ENCODE measurements at places on chromosomes 12 and 14.

GRCh38 chr12:125247477-125247876, 182.2 kb downstream of the AACS start:
- no peak for DNase-seq

DNA sequence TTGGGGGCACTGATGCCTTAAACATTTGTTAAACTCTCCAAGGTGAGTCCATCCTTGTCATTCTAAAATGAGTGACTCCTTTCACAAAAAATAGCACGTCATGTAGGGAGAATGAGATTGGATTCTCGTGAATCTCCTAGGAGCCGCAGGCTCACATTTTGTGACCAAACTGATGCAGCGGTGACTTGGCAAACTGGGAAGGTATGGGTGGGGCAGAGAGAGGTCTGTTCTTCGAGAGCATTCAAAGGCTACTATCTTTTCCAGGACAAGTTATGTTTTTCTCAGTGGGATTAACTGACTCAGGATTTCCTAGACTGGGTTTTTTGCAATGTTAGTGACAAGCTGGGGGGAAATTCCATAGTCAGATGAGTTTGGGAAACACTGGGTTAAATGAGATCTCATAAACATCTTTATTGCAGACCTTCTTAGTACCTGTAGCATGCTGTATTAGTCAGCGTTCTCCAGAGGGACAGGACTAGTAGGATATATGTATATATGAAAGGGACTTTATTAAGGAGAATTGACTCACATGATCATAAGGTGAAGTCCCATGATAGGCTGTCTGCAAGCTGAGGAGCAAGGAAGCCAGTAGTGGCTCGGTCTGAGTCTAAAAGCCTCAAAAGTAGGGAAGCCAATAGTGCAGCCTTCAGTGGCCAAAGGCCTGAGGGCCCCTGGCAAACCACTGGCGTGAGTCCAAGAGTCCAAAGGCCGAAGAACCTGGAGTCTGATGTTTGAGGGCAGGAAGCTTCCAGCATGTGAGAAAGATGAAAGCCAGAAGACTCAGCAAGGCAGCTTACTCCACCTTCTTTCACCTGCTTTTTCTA, 61.0 kb downstream of the FOXN4 start:
- DNase-seq = no peak

DNA sequence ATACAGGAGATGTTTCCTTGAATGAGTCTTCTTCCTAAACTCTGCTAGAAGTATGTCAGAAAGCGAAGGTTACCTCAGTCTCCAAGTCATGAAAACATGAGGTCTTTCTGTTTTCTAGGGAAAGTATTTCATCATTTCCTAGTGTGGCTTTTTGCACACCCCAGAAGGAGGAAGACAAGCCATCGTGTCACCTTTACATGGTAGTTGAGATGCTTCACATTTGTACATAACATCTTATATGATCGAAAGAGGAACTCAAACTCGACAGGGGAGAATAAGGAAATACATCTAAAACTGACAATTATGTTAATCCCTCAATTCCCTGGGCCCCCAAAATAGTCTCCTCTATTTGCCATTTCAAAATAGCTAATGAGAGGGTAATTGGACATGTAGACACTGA, 214.1 kb upstream of the PLEKHG7 start:
- DNase-seq = no peak

DNA sequence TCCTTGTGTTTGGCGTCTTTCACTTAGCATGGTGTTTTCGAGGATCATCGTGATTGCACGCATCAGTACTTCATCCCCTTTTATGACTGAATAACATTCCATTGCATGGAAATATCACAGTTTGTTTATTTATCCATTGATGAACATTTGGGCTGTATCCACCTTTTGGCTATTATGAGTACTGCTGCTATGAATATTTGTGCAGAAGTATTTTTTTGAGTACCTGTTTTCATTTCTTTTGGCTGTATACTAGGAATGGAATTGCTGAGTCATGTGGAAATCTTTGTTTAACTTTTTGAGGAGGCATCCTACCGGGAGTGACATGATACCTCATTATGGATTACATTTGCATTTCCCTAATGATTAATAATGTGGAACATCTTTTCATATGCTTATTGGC, 66.4 kb downstream of the WNK1 start:
- no peak for DNase-seq

DNA sequence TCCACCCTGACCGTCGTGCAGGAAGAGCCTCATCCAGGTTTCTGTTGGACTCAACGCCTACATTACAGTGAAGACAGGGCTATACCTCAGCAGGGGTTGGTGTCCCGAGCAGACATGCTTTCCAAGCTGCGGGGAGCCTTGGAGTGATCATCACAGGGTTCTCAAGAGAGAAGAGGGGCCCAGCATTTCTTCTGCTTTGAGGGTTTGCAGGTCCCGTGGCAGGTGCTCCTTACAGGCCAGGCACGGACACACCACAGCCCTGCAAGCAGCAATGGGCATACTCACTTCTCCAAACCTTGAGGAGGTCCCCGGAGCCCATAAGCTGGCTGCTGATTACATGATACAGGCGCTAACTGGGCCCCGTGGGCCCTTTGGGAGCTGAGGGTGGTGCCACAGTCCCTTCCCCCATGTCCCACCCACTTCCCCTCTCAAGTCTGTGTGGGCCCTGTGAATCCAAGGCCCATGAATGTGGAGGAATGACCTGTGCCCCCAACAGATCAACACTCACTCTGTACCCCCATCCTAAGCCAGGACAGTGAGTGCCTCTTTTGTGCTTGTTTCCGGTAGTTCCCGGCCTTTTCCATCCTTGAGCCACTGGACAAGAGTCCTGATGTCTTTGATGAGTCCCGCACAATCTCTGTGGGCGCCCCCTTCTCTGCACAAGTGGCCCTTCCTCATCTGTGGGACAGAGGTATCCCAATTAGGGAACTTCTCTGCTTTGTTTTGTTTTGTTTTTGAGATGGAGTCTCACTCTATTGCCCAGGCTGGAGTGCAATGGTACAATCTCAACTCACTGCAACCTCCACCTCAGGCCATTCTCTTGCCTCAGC, 1.1 kb downstream of the AQP2 start:
- DNase-seq = no peak

DNA sequence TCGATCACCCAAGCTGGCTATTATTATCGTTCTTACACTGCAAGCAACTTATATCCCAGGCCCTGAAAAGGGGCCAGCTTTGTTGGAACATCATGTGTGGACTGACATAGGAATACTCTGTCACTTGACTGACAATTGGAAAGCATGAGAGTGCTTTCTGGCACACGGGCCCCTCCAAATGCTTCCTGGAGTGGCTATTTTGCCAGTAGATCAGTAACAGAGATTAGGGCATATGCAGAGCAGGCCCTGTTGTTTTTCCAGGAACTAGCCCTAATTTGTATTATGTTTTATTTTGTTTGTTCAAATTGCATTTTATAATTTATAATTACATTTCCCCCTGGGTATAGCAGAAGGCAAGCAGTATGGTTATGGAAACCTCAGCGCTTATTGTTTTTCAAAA, 170.1 kb upstream of the FRMD6 start:
- peak; percentile 9 for DNase-seq

- DNase-seq = no peak
These were observed 18.9 kb downstream of the RFC5 start for GRCh38 chr12:118035190-118036041.

DNA sequence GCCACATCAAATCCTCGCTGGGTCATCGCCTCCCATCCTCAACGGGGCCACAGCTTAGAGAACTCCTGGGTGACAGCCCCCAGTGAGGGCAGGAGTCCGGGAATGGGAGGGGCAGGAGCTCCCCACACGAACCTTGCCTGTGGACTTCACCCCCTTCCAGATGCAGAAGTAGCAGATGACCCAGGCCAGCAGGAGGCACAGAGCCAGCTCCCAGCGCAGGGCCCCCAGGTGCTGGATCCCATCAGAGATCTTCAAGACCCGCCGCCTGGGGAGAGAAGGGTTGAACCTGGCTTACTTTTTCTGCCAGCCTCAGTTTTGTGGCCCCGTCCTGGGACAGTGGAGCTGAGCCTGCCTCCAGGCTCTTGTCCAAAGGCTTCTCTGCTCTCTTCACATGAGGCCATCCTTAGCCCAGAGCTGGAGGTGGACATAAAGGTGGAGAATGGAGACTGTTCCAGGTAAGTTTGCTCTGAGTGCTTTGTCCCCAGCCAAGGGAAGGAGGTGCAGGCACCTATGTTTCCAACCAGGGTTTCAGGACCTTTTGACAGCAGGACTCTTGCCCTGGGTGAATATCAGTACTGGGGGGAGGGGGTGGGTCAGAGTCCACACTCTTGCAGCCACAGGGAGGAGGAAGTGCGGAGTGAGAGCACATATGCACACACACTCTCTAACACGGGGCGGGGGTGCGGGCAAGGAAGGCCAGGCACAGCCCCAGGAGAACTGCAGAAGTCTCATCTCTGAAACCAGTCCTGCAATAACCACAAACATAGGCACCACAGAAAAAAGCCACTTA, 23.3 kb upstream of the SLC6A12 start:
- DNase-seq = no peak

DNA sequence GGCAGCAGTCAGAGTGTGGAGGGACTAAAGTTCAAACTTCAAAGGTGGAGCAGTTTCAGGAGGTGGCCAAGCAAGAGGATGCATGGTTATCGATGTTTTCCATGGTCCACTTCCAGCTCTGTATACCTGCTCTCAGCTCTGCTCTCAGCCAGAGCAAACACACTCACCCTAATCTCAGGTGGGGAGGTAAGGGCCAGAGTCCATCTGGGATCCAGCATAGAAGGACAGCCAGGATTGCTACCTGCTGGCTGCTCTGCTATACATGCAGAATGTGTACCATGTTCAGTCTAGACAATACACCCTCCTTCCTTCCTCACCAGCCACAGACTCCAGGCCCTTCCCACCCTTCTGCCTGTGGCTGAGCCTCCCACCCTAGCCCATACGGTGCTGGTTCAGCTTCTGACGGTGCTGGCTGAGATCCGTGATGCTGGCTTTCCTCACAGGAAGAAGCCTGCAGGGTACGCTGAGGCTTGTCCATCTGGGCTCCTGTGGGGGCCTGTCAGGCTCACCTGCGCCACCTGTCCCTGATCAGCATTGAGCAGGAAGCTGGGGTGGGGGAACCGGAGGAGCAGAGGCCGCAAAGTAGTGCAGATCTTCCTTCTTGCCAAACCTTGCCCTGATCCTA, 2.4 kb downstream of the CBLN3 start:
- DNase-seq = no peak

DNA sequence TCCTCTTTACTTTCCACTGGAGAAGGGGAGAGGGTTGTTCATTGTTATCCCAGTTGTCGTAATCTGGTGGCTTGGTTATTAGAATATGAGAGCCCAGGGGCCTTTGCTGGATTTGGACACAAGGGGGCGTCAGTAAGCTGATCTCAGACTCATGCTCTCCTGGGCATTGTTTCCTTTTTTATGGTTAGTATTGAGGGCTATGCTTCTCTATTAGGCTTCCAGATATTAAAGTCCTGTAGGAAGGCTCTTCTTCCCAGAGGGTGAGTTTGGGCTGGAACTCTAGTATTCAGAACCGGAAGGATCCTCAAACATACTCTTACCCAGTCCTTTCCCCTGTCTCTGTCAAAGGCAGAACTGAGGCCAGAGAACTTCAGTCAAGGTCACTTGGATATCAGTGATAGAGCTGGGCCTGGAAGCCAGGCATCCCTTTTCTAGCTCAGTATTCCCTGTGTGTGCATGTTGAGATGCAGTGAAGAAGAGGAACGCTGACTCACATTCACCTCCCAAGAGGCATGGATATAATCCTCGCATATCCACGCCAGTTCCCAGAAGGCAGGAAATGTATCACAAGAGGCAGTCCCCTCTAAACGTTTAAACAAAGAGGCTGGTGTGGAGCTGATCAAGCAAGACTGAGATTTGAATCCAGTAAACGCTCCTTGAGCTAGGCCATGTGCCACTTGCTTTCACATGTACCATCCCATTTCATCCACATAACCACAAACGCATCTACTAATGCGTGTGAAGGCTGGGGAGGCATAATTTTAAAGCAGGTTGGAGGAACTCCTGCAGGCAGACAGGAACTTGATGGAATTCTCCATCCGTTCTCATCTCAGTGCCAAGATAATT, 41.6 kb downstream of the UBE3B start:
- peak; percentile 55 for DNase-seq

DNA sequence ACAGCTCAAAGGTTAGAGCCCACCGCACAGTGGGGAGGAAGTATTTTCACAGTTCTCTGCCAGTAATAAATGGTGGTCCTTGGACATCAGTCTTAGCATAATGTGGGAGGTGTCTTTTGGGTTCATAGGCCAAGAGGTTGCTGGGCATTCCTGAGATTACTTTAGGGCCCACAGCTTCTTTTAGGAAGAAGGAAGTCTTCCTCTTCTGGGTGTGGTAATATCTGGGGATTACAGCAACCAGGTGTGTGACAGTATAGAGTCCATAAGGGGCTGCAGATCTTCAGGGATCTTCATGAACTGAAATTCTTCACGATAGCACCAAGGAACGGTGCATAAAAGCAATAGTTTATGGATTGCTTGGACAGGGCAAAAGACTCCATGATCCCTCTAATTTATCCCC, 56.2 kb upstream of the PTGR2 start:
- no peak for DNase-seq

GRCh38 chr12:28578361-28578760, 388.1 kb downstream of the CCDC91 start:
- DNase-seq = no peak

GRCh38 chr12:131913666-131914065, 15.4 kb upstream of the PUS1 start:
- DNase-seq = no peak

DNA sequence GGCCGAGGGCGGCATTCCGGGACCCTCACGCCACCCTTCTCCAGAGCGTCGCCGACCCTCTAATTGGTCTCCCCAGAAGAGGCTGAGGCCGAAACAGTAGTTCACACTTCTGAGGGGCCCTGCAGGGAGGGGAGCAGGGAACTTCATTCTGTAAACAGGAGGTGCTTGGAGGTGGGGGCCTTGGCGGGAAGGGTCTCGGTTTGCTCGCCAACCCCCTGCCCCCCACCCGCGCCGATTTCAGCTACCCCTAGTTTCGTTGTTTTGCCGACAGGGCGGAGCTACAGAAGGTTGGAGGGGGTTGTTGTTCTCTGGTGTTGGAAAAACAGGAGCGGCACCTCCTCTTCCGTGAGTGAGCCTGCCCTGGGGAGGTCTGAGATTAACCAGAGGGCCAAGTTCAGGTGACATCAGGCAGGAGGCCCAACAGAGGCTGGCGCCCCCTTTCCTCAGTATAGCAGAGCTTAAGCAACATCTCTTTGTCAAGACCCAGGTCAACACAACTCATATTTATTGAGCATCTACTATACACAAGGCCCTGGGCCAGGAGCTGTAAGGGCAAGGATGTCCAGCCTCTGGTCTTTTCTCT, 682 bp downstream of the ERBB3 start:
- no peak for DNase-seq

DNA sequence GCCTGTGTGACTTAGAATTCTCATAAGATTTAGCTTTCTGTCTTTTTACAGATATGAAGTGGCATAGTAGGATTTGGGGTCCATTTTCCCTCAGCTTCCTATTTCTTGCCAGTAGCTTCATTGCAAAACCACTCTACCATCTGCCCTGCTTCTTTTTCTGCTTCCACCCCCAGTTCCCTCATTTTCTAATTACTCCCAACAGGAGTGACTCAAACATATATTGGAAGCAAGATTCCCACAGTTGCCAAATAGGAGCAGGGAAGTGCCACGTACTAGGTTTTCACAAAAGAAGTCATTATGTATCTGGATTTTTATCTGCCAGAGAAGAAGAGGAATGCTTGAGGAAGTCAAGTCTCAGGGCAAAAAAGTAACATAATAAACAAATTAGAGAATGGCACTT, 64.1 kb downstream of the ANO4 start:
- DNase-seq = no peak

GRCh38 chr12:120091371-120092090, 25.0 kb downstream of the RAB35 start:
- no peak for DNase-seq

- no peak for DNase-seq
These were observed 294.4 kb downstream of the AKAP6 start for GRCh38 chr14:32623300-32624093.

- DNase-seq = no peak
These were observed 39.4 kb upstream of the BICDL1 start for GRCh38 chr12:119949594-119949993.

Data from SK-N-DZ (cell line).